T-helper 17 cell (primary cell): ENCODE measurements at places on chromosomes 3 and 15.

- DNase-seq: no peak
Observed at GRCh38 chr15:27514526-27514925, 543.5 kb downstream of the GABRG3 start.

DNA sequence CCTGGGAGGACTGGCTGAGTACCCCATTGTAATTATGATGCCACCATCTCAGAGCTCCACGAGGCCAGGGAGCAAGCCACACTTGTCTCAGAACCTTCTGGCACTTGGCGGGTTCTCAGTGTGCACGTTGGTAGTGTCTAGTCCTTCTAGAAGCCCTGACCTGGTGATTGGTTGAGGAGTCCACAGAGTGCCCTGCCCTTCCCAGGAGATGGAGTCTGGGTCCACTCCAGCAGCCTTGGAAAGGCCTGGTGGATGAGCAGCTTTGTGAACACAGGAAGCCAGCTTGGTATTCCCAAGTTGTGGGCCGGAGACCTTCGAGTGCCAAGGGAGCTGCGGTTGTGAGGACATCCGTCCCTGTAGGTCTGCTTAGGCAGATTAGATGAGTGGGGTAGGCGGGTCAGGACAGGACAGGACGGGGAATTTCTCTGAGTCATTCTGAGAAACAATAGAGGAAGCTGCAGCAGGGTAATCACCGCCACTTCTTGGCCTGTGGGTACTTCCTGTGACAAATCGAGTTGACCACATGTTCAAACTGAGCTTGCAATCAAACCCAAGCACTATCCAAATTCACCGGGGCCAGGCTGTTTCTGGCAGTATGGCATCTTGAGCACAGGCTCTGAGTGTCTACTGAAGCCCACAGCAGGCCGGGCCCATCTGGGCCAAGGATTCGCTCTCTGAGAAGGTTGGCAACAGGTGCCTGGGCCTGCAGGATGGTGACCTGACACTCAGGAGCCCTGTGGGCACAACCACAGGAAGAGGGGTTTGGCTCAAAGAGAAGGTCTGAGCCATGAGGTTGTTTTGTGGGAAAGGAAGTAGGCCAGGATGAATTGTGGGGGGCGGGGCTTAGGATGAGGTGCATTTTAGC lies 71.5 kb upstream of the PLXNA1 start:
- DNase-seq: peak; percentile 38

DNA sequence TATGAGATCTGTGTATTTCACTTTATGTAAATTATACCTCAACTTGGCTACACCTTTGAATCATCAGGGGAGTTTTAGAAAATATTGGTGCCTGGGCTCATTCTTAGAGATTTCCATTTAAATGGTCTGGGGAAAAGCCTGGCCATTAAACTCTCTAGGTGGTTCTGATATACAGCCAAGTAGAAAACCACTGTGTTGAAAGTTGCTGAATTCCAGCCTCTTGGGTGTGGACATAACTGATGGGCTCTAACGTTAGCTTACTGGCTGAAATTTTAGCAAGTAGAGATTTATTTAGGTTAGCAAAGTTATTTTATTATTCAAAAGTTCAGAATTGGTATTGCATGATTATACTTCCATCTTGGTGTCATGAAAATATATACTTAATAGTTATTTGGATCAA lies 84.1 kb downstream of the ATG7 start:
- DNase-seq: no peak

DNA sequence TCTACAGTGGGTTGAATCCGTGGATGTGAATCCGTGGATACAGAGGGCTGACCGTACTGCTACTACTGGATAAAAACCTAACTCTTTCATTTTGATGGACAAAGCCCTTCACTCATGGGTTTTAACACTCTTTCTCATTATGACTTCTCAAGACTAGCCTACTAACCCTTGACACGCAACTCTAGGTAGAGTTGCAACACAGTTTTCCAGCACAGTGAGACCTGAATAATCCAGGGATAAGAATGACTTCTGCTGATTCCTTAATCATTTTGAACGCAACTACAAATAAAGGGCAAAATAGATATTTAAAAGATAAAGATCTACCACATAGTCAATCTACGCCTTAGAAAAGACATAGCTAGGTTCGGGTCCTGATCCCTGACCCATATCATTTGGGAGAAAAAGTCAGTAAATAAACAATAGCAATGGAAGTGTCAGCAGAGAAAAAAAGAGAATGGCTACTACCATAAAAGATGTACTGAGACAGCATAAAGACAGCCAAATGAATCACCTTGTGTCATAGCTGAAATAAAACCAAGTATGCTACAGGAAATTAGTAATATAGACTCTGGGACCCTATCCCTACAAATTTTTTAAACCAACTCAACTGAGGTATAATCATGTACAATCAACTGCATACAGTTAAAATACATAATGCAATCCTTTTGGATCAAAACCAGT lies 87.6 kb downstream of the DPH6 start:
- DNase-seq: no peak

GRCh38 chr3:39000008-39000450 lies 51.7 kb downstream of the SCN11A start:
- DNase-seq: no peak

DNA sequence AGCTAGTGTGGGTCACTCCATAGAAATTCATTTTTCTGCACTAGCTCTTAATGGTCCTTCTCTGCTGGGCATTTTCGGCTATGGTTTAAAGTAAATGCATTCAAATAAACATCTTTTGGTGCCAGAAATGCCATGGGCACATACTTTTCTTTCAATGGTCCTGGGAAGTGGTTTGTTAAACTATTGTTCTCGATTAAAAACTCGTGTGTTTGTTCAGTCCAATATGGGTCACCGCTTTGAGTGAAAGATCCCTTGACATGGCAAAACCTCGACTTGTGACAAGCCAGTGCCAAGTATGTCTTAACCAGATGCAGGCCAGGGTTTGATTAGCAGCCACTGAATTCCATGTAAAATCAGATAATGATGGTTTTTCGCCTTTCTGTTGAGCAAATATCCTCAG lies 331.9 kb upstream of the WNT5A start:
- no peak for DNase-seq

DNA sequence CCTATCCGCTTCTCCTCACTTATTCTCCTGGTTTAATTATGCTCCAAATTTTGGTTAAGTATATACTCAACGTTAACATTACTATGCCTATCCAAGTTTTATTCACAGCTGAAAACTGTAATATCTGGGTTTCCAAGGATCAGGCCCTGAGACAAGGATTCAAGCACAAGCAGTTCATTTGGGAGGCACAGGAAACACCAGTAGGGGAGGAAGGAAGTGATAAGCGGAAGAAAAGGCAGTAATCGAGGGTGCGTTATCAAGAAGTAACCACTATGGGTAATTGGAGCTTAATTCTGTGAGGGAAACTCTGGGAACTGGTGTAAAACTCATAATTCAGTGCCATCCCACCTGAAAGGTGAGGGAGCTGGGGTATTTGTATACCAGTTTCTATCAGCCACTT lies 120.3 kb downstream of the KCNAB1 start:
- no peak for DNase-seq

- no peak for DNase-seq
Observed at GRCh38 chr3:85740561-85740960, 781.8 kb downstream of the CADM2 start.

DNA sequence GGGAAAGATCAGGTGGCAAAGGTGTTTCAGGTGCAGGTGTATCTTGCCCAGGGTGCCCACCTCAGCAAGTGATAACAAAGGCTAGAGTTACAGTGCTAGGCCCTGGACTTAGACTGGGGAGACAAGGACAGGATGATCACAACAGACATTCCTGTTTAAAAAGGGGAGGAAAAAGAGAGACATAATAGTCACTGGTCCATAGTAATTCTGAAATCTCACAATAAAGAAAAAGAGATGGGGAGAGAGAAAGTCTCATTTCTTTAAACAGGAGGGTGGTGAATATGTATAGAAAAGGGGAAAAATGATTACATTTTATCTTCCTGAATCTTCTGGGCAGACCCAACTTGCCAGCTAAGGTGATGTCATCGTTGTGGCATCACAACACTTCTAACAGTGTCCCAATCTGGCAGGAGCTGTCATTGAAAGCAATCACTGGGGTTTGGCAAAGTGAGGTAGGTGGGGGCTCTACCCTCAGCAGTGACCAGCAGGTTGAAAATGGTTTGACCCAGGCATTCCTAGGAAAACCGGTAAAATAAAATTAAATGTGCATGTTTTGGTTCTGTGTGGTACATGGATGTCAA lies 99.5 kb downstream of the ZNF621 start:
- DNase-seq: no peak

GRCh38 chr3:38580450-38581382 lies 68.8 kb downstream of the SCN5A start:
- no peak for DNase-seq

- no peak for DNase-seq
Observed at GRCh38 chr15:61137105-61137792, 91.9 kb downstream of the RORA start.

DNA sequence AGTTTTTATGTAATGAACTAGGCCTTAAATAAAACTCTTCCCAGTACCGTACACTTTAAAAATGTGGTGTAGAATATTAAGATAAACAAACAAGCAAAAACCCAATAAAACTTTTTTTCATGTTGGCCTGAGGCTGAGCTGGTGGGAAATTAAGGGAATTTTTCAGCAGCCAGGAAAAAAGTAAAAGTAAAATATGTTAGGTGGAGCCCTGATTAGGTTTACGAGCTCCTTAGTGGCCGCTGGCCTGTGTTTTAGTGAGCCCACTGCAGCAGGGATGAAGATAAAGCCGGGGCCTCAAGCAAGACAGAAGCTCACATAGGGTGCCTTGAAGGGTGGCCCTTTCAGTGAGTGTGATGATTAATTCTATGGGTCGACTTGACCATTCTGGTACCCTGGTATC lies 16.1 kb upstream of the ARL14 start:
- DNase-seq: no peak

DNA sequence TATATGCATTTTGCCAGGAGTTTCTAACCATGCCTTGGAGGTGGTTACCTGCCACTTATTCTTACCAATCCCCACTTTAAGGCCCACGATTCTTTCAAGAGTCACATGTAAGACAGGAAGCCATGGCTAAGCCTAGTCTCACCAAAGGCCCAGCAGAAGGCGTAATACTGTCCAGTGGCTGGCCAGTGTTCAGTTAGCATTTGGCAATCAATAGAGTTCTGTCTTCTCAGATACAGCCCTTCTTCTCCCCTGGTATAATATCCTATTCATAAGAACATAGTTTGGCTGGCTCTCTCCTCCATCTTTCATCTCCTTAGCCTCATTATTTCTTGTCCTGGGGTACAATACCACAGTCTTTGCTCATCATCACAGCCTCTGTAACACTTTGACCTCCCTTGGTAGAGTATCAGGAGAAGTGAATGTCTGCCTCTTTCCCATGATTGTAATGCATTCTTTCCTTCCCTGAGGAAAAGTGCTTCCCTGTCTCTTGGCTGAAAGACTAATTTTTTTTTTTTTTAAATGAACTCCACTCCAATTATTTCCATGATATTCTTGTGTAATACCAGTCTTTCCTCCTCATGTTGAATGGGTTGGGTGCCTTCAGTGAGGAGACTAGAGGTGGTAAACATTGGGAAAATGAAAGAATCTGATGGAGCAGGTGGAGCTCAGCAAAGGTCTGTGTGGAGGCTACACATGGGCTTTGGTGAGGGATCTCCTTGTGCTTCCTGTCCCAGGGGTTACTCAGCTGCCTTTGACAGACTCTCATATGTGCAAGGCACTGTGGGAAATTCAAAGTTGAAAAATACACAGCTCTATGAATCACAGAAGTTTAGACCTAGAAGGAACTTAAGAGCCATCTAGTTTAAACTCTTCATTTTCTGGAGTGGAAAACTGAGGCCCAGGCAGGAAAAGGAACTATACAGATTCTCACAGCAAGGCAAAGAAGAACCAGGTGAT lies 218.2 kb downstream of the P3H2 start:
- DNase-seq: no peak

- DNase-seq: no peak
Observed at GRCh38 chr3:3902161-3902560, 102.9 kb downstream of the LRRN1 start.

DNA sequence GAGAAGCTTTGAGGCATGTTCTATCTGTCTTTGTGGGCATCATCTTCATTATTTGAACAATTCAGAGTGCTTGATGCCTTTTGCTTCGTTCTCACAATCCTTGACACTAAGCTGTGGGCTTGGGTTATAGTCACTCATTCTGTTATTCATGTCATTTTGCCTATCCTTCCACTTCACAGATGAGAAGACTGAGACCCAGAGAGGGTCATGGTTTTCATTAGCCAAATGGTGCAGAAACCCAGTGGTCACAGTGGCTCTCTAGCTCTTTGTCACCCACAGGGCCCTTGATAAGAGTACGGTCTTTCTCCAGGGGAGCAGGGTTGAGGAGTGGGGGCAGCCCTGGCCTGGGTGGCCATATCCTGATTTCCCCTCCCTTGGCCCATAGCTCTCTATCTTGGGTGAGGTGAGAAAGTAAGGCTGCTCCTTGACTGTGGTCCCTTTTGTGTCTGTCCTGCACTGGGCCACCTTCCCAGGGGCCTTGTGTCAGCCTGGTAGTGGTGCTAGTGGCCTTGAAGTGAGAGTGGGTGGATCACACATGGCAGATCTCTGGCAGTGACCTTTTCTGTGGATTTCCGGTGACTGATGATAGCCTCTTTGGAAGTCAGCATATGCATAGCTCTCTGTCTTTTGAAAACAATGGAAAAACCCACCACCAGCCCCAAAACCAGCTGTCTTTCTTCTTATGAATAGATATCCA lies 130.1 kb downstream of the IGF1R start:
- no peak for DNase-seq

DNA sequence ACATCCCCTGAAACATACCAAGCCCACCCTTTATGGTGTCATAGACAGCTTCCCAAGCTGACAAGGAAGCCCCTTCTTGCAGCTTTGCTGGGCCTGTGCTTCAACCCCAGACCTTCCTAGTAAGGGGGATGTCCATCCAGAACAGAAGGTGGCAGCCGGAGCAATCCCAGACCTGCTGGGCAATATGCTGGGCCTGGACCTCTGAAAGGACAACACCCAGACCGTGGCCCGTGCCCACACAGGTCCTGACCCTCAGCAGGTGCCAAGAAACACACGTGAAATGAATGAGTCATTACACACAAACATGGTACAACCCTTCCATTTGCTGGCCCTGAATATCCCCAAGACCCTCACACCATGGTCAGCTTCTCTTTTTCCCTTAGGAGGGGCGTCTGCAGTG lies 19.8 kb upstream of the VILL start:
- no peak for DNase-seq

GRCh38 chr15:29442532-29442931 lies 172.9 kb upstream of the NSMCE3 start:
- DNase-seq: no peak

DNA sequence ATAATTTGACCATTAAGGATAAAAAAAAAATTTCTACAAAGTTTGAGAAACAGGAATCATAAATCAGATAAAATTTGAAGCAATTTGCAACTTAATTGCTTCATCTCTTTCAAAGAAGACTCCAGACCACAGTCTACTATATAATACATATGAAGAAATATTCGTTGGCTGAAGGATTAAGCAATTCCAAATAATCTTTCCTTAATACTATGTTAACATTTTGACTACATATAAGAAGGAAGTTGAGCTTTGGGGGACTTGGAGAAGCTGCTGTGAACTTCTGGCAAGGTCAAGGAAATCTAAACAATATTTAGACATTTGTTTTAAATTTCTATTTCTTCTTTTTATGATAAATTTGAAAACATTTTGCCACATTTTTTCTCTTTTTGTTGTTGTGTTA lies 13.5 kb upstream of the GABRR3 start:
- no peak for DNase-seq
